ENCODE measurements at places on chromosomes 16 and 17.
A peak's percentile ranks its signal among the peaks of the same experiment; 100 is the strongest.

DNA sequence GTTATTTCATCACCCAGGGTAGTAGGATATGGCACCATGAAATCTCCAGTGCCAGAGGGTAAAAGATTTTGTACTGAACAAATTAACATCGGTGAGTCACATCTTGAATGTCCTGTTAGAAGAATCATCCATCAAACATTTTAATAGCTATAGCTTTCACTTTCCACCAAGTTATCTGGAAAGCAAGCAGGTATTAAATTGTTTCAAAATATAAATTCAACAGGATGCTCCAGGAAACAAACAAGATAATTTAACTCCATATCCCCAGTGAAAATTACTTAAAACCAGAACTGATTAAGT is 2.4 kb downstream of the VEZF1 start:
- peak; percentile 59 for DNase-seq

- no peak for DNase-seq
Measured at GRCh38 chr16:61671161-61671560, 365.1 kb downstream of the CDH8 start.

DNA sequence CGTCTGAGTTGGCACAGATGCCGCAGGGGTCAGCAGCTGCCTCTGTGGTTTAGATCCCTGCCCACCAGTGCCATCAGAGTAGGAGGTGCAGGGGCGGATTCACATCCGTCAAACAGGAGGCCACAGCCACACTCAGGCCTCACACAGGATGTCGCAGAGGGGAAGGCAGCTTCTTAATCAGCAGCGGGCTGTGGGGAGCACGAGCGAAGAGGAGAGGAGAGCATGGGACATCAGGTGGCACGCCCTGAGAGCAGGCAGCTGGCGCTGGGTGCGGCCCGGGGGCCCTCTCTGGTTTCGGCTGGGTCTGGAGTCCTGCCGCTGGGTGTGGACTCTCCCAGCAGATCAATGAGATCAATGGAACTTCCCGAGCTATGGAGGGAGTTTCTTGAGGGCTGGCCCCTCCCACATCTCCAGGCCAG is 9.6 kb downstream of the LLGL2 start:
- DNase-seq = no peak

- no peak for DNase-seq
Measured at GRCh38 chr17:37774504-37774903, 29.6 kb upstream of the HNF1B start.

DNA sequence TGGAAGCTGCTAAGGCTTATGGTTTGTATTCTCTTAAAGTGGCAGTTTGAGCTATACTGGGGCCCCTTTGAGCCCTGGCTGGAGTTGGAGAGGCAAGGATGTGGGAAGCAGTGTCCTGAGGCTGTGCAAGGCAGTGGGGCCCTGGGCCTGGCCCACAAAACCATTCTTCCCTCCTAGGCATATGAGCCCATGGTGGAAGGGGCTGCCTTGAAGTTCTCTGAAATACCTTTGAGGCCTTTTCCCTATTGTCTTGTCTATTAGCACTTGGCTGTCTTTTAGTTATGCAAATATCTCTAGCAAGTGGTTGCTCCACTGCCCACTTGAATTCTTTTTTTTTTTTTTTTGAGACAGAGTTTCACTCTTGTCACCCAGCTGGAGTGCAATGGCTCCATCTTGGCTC is 119.2 kb downstream of the PCTP start:
- DNase-seq = no peak

DNA sequence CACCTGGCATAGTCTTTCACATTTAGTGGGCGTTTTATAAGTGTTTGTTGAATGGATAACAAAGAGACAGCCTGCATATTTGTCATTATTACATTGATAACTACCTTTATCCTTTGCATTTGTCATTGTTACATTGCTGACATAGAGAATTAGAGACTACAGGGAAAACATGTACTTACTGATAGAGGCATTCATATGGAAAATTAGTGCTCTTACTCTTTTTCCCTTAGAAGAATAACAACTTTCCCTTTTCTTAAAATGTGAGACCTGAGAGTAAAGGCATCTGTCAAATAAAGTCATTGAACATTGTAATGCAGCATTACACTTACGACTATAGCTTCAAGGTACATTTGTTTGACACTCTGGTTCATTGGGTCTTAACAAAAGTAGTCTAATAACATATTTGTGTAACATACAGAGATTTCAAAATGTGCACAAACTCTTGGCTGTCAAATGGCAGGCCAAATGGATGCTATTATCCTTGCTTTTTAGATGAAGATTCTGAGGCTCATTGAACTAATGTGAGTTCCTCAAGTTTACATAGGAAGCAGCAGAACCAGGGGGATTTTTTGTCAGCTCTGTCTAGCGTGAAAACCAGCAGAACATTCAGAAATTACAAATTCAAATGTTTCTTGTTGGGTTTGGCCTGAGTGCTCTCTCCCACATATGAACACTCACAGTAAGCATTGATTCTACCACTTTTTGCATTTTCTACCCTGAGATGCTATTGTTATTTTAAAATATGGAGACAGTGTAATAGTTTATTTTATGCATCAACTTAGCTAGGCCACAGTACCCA is 28.5 kb downstream of the SMIM36 start:
- no peak for DNase-seq

Measured in fibroblast of mammary gland (primary cell).